Heart left ventricle (tissue), 16 donors: ENCODE measurements at places on chromosomes 4 and X. TPM values are rescaled to one million over a fixed set of nuclear protein-coding genes. Genes with fewer than 3 reads are reported as not detected.
A peak's percentile ranks its signal among the peaks of the same experiment; 100 is the strongest.

THAP6 gene
- 16.3 TPM for total RNA-seq

DNA sequence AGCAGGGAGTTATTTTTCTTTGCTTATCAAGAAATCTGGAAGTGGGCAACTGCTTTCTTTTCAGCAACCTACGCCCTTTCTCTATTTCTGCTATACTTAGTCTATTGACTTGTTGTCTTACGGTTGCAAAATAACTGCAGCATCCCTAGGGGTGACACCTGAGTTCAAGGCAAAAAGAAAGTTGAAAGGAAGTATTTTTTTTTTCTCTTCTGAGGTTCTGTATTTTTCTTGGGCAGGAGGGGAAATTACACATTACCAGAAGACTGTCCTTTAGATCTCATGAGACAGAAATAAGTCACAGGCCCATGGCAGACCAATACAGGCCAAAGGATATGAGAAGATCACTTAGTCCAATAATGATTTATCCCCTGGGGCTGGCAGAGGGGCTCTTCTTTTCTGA, 204.7 kb upstream of the CASK start:
- DNase-seq: no peak

GAGE12D gene
- total RNA-seq: not detected

DNA sequence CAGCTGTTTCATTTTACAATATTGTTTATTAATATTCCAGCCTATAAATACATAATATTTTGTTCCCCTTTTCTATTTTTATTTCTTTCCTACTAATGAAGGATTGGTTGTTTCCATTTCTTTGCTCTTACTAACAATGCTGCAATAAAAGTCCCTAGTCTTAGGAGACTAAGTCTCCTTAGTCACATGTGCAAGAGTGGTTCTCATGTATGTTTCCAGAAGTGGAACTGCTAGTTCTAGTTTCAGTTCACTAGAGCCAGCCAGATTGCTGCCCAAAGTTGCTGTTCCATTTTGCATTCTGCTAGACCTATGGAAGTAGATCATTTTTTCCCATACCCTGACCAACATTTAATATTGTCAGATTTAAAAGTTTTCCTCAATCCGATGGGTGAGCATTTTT, 44.3 kb downstream of the CNGA1 start:
- DNase-seq: no peak

DNA sequence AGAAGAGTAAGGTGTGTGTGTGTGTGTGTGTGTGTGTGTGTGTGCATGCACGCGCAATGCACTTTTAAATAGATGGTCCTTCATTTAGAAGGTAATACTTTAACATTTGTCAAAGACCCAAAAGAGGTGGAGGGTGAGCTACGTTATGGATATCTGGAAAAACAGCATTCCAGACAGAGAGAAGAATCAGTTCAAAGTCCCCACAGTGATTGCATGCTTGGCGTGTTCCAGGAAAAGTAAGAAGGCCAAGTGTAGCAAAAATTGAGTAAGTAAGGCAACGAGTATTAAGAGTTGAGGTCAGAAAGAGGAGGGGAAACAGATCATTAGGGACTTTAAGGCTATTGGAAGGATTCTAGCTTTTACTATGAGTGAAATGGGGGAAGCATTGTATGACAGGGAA, 21.9 kb upstream of the GABRE start:
- DNase-seq: no peak

GRCh38 chr4:48836658-48837057, 5.8 kb downstream of the OCIAD1 start:
- no peak for DNase-seq

SMC1A gene
- total RNA-seq: 36.4 TPM

PLK4 gene
- 1.2 TPM for total RNA-seq

DNA sequence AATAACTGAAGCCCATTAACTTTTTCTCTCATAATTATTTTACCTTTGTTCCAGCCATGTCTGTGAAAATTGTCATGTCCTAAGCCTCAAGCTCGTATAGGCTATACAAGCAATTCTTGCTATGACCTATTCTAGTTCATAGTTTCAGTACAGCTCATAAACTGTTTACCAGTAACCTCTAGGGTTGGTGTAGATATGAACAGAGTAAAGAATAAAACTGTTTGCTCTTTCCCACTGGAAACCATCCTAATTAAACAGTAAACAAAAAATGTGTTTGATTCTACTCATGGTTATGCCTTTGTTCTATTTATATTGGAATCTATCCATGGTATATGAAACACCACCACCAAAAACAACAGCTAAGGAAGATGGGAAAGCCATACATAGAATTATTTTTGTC, 1444.0 kb upstream of the PCDH7 start:
- no peak for DNase-seq

ANXA3 gene
- total RNA-seq: 16.6 TPM

- no peak for DNase-seq
Measured at GRCh38 chr4:165151734-165152133, 39.1 kb upstream of the TMEM192 start.

DNA sequence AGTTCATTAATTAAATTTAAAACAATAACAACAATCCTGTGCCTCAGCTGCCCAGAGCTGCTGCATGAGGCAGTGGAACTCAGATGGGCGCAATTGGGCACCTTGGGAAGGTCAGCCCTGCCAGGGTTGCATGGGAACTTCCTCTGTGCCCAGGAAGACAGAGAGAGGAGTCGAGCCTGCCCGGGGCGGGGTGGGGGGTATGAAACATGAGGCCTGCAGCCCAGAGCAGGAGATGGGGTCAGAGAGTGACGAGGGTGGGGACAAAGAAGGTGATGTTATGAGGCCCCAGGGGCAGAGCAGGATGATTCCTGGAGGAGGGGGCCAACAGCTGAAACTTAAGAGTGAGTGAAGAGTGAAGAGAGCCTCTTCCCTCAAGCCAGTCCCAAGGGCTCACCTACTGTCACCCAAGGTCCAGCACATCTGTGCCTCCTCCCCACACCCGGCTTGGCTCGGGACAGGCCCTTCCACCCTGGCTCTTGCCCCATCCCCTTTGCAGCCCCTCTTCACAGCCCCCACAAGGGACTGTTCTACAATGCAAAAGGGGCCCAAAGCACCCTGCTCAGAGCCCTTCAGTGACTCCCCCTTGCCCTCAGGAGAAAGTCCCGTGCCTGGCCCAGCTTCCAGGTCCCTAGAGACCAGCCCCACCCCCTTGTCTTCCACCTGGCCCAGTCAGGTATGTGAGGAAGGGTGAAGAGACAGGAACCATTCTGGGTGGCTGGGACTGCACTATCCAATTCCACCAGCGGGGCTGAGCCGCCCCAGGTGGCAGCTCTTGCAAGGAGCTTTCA, 31.4 kb downstream of the HMX1 start:
- DNase-seq: no peak

DNA sequence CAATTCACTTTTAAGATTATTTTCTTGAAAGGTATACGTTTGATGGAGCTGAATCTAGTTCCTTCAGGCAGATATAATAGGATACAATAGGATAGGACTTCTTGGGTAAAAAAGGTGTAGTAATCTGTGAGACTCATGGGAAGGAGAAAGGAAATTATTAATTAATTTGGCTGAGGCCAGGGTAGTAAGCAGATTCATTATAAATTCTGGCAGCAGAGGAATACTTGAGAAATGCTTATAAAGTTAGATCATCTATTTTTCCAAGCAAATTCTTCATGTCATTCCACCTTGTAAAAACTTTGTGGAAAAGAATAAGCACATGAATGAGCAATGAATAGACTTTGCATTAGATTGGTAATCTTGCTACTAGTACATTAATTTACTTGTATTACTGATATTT, 46.9 kb downstream of the GYPE start:
- no peak for DNase-seq

GRCh38 chrX:106484233-106484632, 127.5 kb upstream of the RADX start:
- DNase-seq: no peak

GAGE12J gene
- total RNA-seq: not detected

- DNase-seq: no peak
Measured at GRCh38 chrX:41240509-41240908, 93.5 kb upstream of the DDX3X start.

GRCh38 chr4:151801547-151802516, 41.0 kb upstream of the GATB start:
- DNase-seq: no peak

GRCh38 chrX:136310411-136310810, 9.6 kb downstream of the ADGRG4 start:
- no peak for DNase-seq

GRCh38 chrX:114581528-114582263, 2.2 kb upstream of the HTR2C start:
- no peak for DNase-seq

GRCh38 chr4:153527690-153528089, 61.5 kb downstream of the TMEM131L start:
- no peak for DNase-seq

MSANTD1 gene
- total RNA-seq: 0.64 TPM

- DNase-seq: no peak
Measured at GRCh38 chr4:72286185-72286584, 254.4 kb downstream of the NPFFR2 start.

SSX1 gene
- total RNA-seq: not detected

- DNase-seq: no peak
Measured at GRCh38 chr4:172088556-172088955, 275.4 kb downstream of the GALNTL6 start.

CEP44 gene
- 9.6 TPM for total RNA-seq

DNA sequence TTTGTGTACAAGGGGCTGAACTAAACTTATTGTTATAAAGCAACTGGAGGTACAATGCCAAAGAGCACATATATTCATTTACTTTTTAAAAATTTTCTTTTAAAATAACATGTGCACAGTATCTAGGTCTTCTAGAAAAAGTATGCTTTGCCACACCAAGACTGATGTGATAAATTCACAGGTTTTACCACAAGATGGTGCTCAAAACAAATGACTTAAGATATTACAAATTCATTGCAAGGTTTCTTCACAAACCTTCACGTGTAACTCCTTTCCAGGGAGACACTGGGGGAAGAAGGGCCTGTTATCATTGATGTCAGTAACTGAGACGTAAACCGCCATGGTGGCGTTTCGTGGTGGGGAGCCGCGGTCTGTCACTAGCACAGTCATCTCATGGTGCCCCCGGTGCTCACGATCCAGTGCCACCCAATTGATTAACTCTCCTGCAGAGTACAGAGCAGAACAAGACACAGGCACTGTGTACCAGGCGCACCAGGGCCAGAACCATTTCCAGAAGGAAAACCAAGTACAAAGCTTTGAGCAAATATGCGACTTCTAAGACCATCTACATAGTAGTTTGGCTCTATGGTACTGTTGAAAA, 162.2 kb downstream of the DCHS2 start:
- peak; percentile 47 for DNase-seq

DNA sequence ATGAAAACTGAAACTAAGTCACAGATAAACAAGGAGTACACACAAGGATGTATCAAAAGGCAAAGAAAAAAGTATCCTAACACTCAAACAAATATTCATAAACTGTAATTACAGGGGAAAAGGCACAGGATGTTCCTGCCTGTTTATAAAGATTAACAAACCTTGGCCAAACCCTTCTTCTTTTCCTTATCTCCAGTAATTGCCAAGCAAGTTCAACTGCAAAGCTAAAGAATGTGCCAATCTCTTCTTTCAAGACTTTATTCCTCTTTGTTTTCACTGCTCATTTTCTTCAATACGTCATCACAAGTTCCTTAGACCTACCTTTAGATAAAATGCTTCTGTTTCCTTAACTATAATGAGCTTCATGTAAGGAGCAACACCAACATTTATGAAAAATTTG, 171.2 kb downstream of the AMELX start:
- DNase-seq: no peak

P2RY4 gene
- total RNA-seq: 0.12 TPM

HTR2C gene
- not detected for total RNA-seq

GRCh38 chrX:84064164-84064563, 123.8 kb downstream of the RPS6KA6 start:
- no peak for DNase-seq

DNA sequence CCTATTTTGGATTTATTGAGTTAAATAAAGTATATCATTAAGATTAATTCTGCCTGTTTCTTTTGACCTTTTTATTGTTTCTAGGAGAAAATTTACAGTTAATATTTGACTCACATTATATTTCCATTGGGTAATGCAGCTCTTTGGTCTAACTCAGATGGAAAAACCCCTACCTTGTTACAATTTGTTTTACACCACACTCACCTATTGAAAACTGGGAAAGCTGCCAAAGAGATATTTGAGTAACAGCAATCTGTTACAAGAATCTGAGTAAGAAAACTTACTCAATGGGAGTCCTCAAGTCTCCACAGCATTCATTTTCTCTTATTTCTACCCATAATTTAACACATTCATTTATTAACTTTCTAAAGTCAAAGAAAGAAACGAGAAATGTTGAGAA, 108.0 kb upstream of the TLL1 start:
- DNase-seq: no peak

DNA sequence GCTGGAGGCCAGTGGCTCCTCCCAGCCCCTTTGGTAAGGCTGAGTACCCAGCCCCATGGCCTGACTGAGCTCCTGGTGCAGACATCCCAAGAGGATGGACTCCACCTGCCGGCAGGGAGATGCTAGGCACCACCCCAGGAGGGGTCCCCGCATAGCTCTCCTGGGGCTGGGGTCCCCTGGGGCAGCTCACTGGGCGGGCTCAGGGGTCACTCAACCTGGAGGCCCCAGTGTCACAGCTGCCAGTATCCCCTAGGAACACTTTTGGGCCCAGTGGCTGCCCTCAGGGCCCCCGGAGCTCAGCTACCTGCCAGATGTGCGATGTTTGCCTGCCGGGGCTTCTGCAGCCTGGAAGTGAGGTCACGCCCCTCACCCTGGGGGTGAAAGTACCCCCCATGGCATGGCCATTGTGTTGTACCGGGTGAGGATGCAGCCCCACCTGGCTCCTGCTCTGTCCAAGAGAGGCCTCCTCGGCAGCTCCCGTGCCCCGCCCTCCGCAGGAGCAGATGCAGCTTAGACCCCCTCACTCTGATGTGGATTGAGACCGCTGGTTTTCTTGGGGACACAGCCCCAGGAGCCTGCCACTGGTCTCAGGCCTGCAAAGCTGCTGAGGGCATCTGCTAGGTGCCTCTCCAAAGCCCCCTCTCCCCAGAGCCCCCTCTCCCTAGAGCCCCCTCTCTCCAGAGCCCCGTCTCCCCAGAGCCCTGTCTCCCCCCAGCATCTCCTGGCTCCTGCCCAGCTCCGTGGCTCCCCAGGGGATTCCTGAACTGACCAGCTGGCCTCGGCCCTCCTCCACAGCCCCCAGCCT, 6.7 kb upstream of the HGFAC start:
- DNase-seq: no peak

DNA sequence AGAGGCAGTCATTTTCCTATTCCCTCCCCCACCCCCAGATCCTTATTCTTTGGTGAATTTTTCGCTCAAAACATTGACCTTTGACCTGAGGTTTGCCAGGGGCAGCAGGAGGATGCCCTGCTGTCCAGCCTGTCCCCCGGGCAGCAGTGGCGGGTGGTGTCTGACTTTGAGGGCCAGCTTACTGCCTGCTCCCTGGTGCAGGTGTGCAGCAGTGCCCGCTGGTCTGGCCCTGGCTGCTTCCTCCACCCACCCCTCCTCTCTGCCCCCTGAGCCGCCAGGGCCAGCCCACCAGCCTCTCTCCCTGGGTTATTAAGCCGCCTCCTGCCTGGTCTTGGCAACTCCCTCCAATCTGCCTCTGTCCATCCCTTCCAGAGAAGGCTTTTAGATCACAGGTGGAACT, 40.8 kb upstream of the GRPEL1 start:
- DNase-seq: no peak
